Omental fat pad (tissue), 4 donors: ENCODE measurements at places on chromosomes 2 and 18. TPM values are rescaled to one million over a fixed set of nuclear protein-coding genes. Genes with fewer than 3 reads are reported as not detected.

REEP1 gene
- total RNA-seq: 15.4 TPM

ITGB6 gene
- total RNA-seq: not detected

DYTN gene
- not detected for total RNA-seq

INO80B gene
- total RNA-seq: 19.0 TPM

SUCLG1 gene
- 121 TPM for total RNA-seq

LRRTM1 gene
- not detected for total RNA-seq

ATOH8 gene
- total RNA-seq: 210 TPM

FOXD4L1 gene
- total RNA-seq: not detected

INHBB gene
- total RNA-seq: 15.8 TPM

APCDD1 gene
- total RNA-seq: 156 TPM

MOGAT1 gene
- total RNA-seq: 2.4 TPM

LMAN1 gene
- 96.8 TPM for total RNA-seq

NEDD4L gene
- 16.2 TPM for total RNA-seq

ANKRD30B gene
- 0.36 TPM for total RNA-seq

STK36 gene
- total RNA-seq: 45.7 TPM

FOSL2 gene
- 224 TPM for total RNA-seq

ECEL1 gene
- total RNA-seq: 1.0 TPM

DTNA gene
- 49.4 TPM for total RNA-seq

MEP1B gene
- 0.32 TPM for total RNA-seq

SERPINB7 gene
- 1.1 TPM for total RNA-seq

DOCK10 gene
- 17.7 TPM for total RNA-seq

ALLC gene
- not detected for total RNA-seq

AFF3 gene
- 1.4 TPM for total RNA-seq

AKAIN1 gene
- total RNA-seq: not detected

MC5R gene
- total RNA-seq: not detected

MATN3 gene
- 0.28 TPM for total RNA-seq

POTEF gene
- total RNA-seq: not detected

TPGS2 gene
- total RNA-seq: 132 TPM

SLC4A5 gene
- total RNA-seq: 1.2 TPM

ABCB11 gene
- 1.2 TPM for total RNA-seq

SULT1C2 gene
- 0.28 TPM for total RNA-seq

GALNT3 gene
- total RNA-seq: 0.82 TPM

SERPINB4 gene
- not detected for total RNA-seq

IL37 gene
- total RNA-seq: not detected

ESPNL gene
- total RNA-seq: 0.24 TPM

CNTNAP5 gene
- not detected for total RNA-seq

IL18RAP gene
- total RNA-seq: 3.5 TPM
